Non-pigmented ciliary epithelial cell (primary cell): ENCODE measurements at places on chromosomes 13 and 19.

DNA sequence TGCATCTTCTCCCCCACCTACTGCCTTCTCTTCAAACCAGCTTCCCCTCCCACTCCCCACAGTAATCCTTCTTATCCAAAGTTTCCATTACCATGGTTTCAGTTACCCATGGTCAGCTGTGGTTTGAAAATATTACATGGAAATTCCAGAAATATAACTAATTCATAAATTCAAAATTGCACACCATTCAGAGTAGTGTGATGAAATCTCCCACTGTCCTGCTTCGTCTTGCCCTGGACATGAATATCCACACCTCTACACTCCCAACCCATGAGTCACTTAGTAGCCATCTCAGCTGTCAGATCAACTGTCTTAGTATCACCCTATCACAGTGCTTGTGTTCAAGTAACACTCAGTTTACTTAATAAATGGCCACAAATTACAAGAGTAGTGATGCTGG is 3.8 kb upstream of the KCTD12 start:
- peak; percentile 23 for DNase-seq

- no peak for DNase-seq
Observed at GRCh38 chr13:97279913-97280312, 57.8 kb downstream of the MBNL2 start.

DNA sequence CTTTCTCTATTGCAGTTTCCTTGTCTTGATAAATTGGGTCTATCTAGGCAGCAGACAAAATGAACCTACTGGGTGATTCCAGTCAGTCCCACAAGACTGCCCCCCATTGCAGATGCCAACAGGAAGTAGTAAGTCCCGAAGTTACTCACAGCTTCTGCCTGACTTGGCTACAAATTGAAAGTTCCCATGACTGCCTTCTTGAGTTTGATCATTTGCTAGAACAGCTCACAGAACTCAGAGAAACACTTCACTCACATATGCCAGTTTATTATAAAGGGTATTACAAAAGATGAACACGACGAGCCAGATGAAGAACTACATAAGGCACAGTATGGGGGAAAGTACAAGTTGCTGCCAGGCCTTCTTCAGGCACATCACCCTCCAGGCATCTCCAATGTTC is 50.0 kb downstream of the TEX26 start:
- no peak for DNase-seq

- no peak for DNase-seq
Observed at GRCh38 chr19:31338069-31338776, 11.0 kb downstream of the TSHZ3 start.
